ENCODE measurements at places on chromosomes 7 and 10.

DNA sequence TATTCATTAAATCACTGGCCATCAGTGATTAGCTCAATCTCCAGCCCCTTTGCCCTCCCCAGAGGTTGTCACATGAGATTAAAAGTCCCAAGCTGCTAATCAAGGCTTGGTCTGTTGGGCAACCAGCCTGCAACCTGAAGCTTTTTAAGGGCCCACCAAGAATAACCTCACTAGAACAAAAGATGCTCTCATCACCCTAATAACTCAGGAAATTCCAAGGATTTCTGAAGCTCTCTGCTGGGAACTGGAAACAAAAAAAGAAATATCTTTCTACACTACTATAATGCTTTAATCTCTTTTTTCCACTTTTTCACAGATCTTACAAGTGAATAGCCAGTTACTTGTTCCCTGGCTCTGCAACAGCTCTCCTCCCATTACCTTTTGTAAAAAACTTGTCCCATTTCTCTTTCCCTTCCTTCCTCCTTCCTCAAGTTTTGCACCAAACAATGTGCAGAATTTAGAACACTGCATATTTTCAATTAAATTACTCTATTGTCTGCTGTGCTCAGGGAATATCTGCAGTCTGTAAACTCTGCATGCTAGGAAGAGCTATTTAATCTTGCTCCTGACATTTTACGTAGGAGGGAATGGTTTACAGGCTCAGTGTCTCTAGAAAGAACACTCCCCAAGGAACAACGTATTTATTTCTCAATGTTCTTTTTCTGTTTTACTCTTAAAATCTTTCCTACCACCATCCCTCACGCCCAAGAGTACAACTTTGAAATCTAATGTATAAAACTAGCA is 169.1 kb downstream of the IMMP2L start:
- DNase-seq, result no peak

- no peak for DNase-seq
Observed at GRCh38 chr10:113038183-113038582, 88.1 kb downstream of the TCF7L2 start.

GRCh38 chr10:124672181-124672638 is 72.0 kb downstream of the FAM53B start:
- DNase-seq, result no peak

DNA sequence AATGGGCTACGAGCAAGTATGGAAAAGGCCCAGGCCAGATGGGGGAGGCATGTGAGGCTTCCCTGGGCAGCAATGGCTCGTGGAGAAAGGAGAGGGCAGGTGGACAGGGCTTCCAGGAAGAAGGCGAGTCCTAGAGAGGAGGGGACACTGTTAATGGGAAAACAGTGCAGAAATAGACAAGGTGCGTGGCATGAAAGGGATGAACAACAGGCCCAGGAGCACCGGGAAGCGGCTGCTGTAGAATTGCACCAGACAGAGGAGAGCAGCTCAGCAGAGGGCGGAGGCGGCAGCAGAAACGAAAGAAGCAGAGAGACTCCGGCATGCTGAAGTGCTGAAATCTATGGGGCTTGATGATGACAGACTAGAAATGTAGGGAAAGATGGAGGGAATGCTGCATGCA is 102.1 kb downstream of the PIP4K2A start:
- DNase-seq, result peak; percentile 39

DNA sequence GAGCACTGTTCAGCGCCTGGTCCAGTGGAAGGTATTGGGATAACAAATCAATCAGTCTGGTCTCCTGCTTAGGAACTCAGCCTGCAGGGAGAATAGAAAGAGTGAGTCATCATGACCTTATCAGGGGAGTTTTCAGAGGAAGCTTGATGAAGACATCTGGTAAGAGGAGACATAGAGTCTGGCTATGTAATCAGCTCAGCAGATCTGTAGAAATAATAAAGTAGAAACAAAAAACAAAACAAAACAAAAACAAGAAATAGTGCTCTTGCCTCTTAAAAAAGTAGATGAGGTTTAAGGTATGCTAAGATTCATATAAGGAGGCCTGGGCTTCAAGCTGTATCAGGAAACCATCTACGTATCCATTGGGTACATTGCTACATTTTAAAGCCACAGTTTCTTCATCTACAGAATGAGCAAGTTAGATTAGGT is 14.4 kb downstream of the TAS2R41 start:
- DNase-seq, result no peak

DNA sequence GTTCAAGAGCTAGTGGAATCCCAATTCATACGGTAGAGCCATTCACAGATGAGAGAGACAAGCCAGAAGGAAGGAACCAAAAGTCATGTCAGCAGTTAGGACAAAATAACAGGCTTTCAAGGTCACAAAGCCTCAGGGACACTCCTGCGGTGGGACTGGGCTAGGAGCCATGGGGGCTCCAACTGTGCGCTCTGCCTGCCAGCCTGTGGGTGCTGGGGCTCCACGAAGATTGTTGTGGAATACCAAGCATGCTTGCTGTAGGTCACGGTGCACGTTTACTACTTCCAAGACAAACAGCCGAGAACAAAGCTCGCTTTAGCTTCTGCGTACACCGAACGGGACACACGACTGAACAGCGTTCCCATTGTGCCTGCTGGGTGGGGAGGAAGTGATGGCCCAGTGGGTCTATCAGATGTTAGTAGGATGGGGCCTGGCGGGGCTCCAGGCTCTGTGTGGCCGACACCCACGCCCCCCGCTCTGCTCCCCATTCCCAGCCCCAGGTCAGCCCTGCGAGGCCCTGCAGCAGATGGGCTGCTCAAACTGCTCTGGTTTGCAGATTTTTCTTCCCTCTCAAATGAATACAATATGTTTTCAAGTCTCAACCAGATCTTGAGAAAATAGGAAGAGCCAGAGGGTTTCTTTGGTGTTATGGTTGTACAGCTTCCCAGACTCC is 158.9 kb downstream of the EGFR start:
- no peak for DNase-seq

All from activated CD8-positive, alpha-beta T cell treated with anti-CD3 and anti-CD28 coated beads for 36 hours (primary cell).